ENCODE measurements at places on chromosomes 4 and X. TPM values are rescaled to one million over a fixed set of nuclear protein-coding genes. Genes with fewer than 3 reads are reported as not detected.

COX7B2 gene
- not detected for total RNA-seq

LGI2 gene
- not detected for total RNA-seq

MAGEE2 gene
- total RNA-seq = not detected

TEC gene
- 0.43 TPM for total RNA-seq

MTMR8 gene
- 0.21 TPM for total RNA-seq

CD40LG gene
- not detected for total RNA-seq

GAGE13 gene
- total RNA-seq = not detected
